ENCODE measurements at places on chromosomes 7 and 10. TPM values are rescaled to one million over a fixed set of nuclear protein-coding genes. Genes with fewer than 3 reads are reported as not detected.

Gene GOLGA7B
- not detected for polyA plus RNA-seq

Gene CFAP70
- polyA plus RNA-seq, result not detected

Gene IFIT1B
- polyA plus RNA-seq, result not detected

- DNase-seq, result no peak
- H3K36me3 ChIP-seq, result no peaks in the 10 kb centered on the region
- H3K27me3 ChIP-seq, result peaks cover 9% of the 10 kb centered on the region
- H3K4me1 ChIP-seq, result no peaks in the 10 kb centered on the region
- no peak overlapping the region for H3K27ac ChIP-seq
Observed at GRCh38 chr10:76871697-76872295, 765.8 kb downstream of the KCNMA1 start.
